Pancreas (tissue), 10 donors: ENCODE measurements at places on chromosomes 1 and 21. TPM values are rescaled to one million over a fixed set of nuclear protein-coding genes. Genes with fewer than 3 reads are reported as not detected.

DNA sequence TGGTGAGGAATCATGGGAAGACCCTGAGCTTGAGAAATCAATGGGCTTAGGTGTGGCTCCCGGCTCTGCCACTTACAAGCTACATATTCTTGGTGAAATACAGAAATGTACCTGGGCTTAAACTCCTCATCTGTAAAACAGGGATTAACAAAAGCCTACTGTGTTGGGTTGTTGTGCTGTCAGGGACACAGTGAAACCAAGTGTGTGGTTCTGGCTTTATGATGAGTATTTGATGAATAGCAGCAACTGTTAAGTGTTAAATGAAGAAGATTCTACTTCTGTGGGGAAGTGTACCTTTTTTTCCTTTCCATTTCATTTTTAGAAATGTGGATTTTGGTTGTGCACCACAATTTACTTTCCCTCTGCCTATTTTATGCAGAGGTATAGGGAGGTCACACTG lies 41.1 kb upstream of the DUSP10 start:
- DNase-seq = no peak

GRCh38 chr1:240608707-240609106 lies 3.2 kb downstream of the GREM2 start:
- DNase-seq = no peak

- DNase-seq = no peak
These were observed 18.2 kb downstream of the SMAP2 start for GRCh38 chr1:40391688-40392145.

GRCh38 chr1:229192853-229193252 lies 78.1 kb upstream of the RAB4A start:
- DNase-seq = no peak

- no peak for DNase-seq
These were observed 6.7 kb downstream of the TAGLN2 start for GRCh38 chr1:159918352-159919200.

GRCh38 chr1:245458761-245459174 lies 304.0 kb downstream of the KIF26B start:
- DNase-seq = no peak

- DNase-seq = no peak
These were observed 38.3 kb downstream of the ELK4 start for GRCh38 chr1:205593532-205593931.

The PRDM16 gene
- polyA plus RNA-seq = 19.2 TPM

The S100A9 gene
- 79.6 TPM for polyA plus RNA-seq

The ELF3 gene
- polyA plus RNA-seq = 447 TPM

The WNT2B gene
- polyA plus RNA-seq = 0.84 TPM
